ENCODE measurements at places on chromosomes 1 and 21. TPM values are rescaled to one million over a fixed set of nuclear protein-coding genes. Genes with fewer than 3 reads are reported as not detected.
A peak's percentile ranks its signal among the peaks of the same experiment; 100 is the strongest.

The RPL5 gene
- 775 TPM for total RNA-seq

GRCh38 chr1:87898431-87898830, 569.8 kb downstream of the LMO4 start:
- no peak for DNase-seq

GRCh38 chr1:188247255-188247654, 1418.5 kb downstream of the PLA2G4A start:
- no peak for DNase-seq

The WNT4 gene
- not detected for total RNA-seq

DNA sequence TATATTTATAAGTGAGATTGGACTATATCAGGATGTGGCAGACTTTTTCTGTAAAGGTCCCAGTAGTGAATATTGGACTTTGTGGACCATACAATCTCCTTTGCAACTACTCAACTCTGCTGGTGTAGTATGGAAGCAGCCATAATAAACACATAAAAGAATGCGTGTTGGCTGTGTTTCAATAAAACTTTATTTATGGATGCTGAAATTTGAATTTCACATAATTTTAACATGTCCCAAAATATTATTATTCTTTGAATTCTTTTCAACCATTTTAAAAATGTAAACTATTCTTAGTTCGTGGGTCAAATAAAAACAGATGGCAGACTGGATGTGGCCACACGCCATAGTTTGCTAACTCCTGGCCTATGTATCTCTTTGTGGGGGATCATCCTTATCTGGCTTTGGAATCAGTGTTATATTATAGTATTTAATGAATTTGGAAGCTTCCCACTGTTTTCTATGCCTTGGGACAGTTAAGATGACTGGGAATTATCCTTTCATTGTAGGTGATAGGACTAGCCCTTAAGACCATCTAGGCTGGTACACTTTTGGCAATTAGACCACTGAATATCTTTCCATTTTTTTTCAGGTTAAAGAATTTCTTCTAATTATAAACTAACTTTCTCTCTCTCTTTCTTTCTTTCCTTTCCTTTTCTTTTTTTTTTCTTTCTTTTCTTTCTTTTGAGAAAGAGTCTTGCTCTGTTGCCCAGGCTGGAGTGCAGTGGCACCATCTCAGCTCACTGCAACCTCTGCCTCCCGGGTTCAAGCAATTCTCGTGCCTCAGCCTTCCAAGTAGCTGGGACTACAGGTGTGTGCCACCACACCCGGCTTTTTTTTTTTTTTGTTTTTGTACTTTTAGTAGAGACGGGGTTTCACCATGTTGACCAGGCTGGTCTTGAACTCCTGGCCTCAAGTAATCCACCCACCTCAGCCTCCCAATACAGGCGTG, 14.9 kb upstream of the SLAMF6 start:
- no peak for DNase-seq

- no peak for DNase-seq
Observed at GRCh38 chr1:109618661-109619575, 498 bp downstream of the GNAT2 start.

The SPATA6 gene
- total RNA-seq, result not detected

DNA sequence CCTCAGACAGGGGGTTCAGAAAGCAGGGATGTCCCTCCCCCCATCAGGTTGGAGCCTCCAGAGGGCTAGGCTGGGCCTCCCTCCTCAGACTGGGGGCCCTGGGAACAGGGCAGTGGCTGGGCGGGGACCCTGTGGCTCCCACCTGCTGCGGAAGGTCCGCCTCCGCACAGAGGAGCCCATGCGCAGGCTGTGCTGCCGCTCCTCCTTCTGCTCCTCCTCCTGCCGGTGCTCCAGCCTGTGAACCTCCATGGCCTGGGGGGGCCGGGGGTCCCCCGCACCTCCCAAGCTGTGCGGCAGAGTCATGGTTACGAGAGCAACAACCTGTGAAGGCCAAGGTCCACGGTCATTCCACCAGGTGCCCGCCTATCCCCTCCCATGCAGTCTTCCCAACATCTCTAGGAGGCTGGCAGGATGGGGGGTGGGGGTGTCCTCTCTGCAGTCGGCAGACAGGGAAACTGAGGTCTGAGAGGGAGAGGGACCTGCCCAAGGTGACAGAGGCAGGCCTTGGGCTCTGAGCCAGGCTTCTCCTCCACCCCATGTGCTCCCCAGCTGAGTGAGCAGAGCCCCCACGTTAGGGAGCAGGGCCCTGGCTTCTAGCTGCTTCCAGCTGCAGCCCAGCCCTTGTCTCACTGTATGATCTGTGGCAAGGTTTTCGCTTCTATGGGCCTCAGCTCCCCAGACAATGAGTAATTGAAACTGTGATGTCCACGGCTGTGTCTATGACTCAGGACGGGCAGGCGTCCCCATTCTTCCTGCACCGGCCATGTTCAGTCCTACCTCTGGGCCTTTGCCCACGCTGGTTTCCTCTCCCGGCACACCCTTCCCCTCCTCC, 3.4 kb downstream of the MYOM3 start:
- peak; percentile 92 for DNase-seq

The RGS1 gene
- total RNA-seq, result not detected

The SPATA1 gene
- not detected for total RNA-seq

The EFHD2 gene
- total RNA-seq, result 107 TPM

- no peak for DNase-seq
Observed at GRCh38 chr1:6822530-6823359, 37.5 kb downstream of the CAMTA1 start.

The AGO3 gene
- total RNA-seq, result 19.3 TPM

- DNase-seq, result no peak
Observed at GRCh38 chr1:173413271-173413707, 63.8 kb upstream of the PRDX6 start.

- DNase-seq, result no peak
Observed at GRCh38 chr1:10670190-10670589, 126.3 kb downstream of the CASZ1 start.

DNA sequence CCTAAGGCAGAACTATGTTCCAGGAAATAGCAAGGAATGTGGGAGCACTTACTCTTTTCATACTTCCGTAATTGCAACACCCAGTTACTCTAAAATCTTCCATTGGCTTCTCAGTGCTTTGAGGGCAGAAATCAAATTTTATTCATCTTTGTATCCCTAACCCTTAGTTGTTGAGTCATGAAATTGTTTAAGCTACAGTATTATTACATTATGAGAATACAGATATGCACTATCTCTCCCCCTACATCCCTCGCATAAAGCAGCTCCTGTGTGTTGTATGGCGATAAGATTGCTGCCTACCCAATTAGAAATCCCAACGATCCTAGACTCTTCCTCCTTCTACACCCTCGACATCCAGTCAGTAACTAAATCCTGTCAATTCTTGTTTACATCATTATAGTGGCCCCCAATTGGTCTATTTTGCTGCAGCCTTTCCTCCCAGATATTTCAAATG, 2.6 kb downstream of the AIDA start:
- no peak for DNase-seq

DNA sequence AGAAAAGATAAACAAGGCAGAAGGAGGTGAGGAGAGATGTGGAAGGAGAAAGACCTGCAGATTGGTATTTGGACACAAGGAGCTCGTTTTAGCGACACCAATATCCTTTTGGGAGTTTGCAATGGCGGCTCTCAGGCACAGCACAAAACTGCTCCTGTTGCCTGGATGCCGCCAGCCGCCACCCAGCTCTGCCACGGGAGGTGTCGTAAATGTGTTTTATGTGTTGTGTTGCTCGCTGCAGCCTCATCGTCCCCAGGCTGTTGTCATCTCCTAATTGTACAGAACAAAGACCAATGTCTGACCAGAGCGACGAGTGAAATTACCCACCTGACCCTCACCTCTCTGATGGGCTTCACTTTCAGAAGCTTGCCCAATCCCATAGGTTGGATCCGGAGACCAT, 96.6 kb upstream of the ZNF281 start:
- no peak for DNase-seq

GRCh38 chr1:211896958-211897357, 66.4 kb upstream of the LPGAT1 start:
- DNase-seq, result peak; percentile 44

DNA sequence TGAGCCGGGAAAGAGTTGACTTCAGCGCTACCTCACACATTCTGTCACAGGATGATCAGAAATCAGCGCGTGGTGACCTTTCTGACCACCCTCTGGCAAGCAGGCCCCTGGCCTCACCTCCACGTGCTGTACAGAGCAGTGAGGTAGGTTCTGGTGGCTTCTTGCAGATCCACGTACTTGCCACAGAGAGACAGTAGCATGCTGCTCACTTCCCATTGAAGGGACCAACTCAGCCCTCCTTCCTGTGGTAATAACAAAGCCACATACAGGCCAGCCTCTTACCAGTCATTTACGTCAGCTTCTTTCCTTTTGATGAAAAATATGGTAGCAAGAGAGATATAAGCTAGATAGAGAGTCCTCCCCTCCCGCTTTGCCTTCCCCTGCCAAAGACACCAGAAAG, 200.7 kb downstream of the CHRM3 start:
- DNase-seq, result no peak

GRCh38 chr1:67332653-67333529, 25.2 kb downstream of the IL12RB2 start:
- DNase-seq, result no peak

GRCh38 chr1:24918370-24918769, 11.7 kb downstream of the RUNX3 start:
- no peak for DNase-seq

DNA sequence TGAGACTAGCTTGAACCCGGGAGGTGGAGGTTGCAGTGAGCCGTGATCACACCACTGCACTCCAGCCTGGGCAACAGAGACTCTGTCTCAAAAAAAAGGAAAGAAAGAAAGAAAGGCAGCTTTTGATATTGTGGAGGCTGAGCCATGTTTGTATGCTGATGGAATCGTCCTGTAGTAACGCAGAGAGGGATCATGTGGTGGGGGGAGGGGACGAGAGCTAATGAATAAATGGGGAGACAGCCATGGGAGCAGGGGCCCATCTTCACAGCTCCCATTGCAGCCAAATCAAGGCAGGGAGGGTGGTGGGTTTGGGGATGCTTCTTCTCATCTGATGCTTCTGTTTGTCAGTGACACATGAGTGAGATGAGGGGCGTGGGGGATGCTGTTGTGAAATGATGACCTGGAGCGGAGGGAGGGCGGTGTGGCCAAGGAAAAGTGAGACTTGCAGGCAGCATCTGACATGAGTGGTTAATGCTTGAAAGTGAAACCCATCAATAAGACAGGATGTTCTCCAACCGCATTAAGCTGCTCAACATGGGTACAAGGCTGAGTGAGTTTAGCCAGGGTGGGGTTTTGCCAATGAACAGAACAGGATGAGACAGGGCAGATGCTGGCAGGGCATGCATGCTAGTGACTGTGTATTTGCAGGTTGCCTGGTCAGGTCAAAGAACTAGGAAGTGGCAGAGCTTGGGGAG, 16.7 kb downstream of the SPATA21 start:
- DNase-seq, result no peak

The C21orf91 gene
- total RNA-seq, result 10.9 TPM

Measured in M059J (cell line).